Stomach (tissue), 19 donors: ENCODE measurements at places on chromosomes 11 and 22. TPM values are rescaled to one million over a fixed set of nuclear protein-coding genes. Genes with fewer than 3 reads are reported as not detected.
A peak's percentile ranks its signal among the peaks of the same experiment; 100 is the strongest.

The SIPA1 gene
- total RNA-seq: 26.3 TPM

DNA sequence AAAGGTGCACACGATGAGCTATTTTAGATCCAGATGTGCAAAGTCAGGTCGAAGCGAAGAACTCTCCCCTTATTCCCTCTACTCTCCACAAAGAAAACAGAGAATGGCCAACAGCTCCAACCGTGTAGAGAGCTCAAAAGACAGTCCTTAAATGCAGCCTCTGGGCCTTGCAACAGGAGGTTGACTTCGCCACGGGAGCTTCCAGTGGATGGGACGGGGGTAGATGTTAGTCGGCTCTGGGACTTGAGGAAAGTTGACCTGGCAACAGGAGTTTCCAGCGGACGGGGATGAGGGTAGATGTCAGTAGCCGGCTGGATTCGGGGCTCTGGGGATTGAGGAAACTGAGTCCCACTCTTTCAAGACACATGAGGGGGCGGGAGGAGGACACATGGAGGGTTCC is 450.4 kb downstream of the BRD1 start:
- peak; percentile 22 for DNase-seq

The POGLUT3 gene
- total RNA-seq: 23.9 TPM

The GTSE1 gene
- 64.0 TPM for total RNA-seq

GRCh38 chr11:10568486-10568941 is at the start of gene LYVE1:
TSS of gene LYVE1 (minus strand) at chr11:10568665. CDS start at chr11:10568532, 133 bp downstream.
- peak; percentile 71 for DNase-seq

- DNase-seq: no peak
These were observed 10.4 kb downstream of the IGLL1 start for GRCh38 chr22:23569716-23570115.

GRCh38 chr11:132493801-132494200 is 1038.5 kb downstream of the OPCML start:
- no peak for DNase-seq

DNA sequence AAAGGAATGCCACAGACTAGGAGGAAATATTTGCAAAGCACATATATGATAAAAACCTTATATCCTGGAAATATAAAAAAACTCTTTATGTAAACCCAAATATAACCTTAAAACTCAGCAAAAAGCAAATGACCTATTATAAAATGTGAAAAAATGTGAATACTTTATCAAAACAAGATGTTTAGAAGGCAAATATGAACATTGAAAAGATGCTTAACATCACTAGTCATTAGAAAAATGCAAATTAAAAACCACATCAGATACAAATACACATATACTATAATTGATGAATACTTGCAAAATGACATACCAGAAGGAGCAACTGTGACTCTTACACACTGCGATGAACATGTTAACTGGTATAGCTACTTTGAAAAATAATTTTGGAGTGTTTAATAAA is 511.2 kb upstream of the LRRC4C start:
- no peak for DNase-seq

DNA sequence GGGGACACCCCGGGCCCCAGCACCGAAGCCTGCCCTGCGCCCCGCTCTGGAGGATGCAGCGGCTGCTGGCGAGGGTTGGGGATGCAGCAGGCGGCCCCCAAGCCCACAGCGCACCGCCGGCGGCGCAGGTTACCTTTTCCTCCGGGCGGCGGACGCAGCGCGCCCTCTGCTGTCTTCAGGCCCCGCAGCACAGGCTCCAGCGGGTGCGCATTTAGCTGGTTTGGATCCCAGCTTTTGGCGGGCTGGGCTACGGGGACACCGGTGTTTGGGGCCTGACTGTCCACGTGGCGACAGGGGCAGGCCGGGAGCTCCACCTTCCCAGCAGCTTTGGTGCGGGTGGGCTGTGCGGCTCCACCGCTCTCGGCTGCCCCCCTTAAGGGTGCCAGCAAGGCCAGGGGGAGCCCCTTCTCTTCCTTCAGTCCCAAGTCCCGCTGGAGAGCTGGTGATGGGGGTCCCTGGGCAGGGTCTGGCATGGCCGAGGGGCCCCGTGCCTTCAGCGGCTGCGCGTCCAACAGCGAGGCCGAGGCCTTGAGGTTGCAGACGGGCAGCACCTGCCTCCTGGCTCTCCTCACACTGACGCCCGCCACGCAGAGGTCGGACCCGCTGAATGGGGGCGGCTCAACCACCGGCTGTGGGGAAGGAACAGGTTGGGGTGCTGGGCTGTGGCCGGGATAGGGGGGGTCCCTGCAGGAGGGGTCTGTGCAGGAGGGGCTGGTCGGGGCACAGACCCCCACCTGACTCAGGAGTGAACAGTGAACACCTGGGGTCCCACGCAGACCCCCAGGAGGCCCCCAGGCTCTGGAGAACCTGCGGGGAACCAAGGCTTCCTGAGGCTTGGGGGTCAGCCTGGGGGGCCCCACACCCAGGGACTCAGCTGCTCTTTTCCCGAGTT is 18.0 kb upstream of the IL17REL start:
- peak; percentile 86 for DNase-seq

The TENM4 gene
- 0.87 TPM for total RNA-seq

DNA sequence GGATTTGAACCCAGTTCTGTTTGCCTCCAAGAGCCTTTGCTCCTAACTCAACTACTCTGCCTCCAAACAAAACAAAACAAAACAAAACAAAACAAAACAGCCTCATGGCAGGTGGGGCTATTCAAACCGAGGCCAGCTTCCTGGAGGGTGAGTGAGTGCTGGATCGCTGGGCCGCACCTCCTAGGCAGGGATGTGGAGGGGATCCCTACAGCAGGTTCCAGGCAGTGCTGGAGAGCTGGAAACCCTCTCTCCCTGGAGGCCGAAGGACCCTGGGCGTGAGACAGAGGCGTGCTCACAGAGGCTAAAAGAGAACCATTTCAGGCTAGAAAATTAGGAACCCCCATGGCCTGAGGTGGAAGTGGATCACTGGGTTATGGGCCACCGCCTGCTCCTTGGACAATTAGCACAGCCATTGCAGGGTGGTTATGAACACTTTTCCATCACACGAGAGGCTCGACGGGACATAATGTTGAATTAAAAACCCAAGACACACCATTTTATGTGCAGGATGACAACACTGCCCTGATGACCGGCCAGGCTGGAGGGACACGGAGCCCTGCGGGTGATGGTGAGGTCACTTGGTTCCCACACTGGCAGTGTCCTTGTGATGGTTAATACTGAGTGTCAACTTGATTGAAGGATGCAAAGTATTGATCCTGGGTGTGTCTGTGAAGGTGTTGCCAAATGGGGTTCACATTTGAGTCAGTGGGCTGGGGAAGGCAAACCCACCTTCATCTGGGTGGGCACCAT is 35.2 kb downstream of the SHISAL1 start:
- DNase-seq: no peak

DNA sequence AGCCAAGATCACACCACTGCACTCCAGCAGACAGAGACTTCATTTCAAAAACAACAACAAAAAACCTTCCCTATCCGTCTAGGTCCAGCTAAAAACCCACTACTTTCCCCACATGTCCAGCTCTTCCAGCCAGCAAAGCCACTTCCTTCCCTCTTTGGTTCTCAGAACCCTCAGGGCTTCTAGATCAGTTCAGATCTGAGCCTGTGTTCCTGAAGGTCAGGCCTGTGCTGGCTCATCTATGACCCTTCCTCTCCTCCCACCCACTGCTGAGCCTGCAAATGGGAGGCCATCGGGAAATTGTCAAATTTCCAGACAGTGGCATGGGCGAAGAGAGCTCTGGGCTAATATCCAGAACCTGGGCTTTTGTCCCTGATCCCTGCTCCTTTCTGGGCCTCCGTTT is 37.8 kb downstream of the SLCO2B1 start:
- DNase-seq: no peak

DNA sequence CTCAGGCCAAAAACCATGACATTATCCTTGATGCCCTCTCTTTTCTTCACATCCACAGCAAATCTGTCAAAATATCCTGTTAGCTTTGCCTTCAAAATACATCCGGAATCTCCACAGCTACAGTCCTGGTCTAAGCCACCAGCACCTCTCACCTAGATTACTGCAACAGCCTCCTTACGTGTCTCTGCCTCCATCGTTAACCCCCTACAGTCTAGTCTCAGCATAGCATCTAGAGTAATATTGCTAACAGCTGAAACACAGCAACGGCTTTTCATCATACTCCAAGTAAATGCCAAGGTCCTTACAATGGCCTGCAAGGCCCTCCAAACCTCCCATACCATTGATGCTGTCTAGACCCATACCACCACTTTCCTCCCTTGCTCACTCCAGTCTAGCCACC is 4.4 kb downstream of the TSG101 start:
- no peak for DNase-seq

DNA sequence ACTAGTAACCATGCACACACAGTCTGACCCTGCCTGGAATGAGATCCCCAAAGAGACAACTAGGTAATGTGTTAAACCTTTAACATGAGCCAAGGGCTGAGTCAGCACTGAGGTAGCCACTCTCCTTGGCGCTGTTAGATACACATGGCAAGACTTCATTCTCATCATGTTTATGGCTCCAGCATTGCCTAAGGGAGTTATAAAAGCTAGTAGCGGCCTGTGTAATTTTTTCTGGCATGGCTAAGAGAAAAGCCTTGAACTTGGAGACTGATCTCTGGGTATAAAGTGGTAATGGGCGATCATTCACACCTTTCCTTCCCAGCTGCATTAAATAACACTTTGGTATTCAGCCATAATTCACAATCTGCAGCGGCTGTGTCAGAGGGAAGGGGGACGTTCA is 779.7 kb upstream of the LRRC4C start:
- no peak for DNase-seq

DNA sequence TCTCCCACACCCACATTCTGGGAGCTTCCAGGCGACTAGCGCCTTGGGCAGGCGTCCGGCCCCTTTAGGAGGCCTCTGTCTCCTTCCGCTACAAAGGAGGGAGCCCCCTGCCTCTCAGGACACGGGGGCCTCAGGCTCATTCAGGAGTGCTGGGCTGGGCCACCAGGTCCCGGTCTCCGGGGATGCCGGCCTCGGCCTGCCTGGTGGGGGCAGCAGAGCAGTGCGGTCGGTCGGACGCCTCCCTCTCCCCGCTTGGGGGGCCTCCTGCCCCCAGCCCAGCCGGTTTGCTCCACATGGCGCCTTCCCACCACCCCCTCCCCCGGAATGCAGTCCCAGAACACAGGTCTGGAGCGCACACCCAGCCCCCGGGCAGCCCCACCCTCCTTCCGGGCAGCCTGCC is 21.9 kb downstream of the MRPL23 start:
- DNase-seq: no peak

The PDGFB gene
- 24.1 TPM for total RNA-seq
